Activated naive CD4-positive, alpha-beta T cell (primary cell): ENCODE measurements at places on chromosomes 2 and 18.

GRCh38 chr2:41326851-41327250 is 721.0 kb upstream of the PKDCC start:
- no peak for DNase-seq

- DNase-seq = no peak
Observed at GRCh38 chr2:20538308-20539132, 91.6 kb downstream of the RHOB start.

DNA sequence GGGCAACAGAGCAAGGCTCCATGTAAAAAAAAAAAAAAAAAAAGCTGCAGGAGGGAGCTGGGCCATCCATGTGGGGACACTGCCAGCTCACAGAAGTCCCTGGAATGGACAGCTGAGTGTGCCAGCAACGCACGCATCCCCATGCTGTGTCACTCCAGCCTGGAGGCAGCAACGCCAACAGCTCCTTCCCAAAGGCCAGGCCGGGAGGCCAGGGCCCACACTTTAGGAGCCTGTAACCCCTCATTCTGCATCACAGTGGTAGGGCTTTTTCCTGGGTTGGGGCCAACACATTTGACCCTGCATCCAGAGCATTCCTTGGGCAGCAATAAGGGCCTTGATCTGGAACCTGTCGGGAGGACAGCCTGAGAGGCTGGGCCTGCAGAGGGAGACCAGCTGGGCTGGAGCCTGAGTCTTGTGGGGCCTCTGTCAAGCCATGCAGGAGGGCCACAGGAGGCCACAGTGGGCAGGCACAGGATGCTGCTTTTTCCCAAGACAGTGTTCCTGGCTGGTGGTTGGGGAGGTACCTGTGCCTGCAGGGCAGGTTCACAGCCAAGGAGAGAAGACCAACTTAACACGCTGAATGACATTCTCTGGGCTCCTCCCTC is 16.8 kb upstream of the KCNK3 start:
- DNase-seq = no peak

DNA sequence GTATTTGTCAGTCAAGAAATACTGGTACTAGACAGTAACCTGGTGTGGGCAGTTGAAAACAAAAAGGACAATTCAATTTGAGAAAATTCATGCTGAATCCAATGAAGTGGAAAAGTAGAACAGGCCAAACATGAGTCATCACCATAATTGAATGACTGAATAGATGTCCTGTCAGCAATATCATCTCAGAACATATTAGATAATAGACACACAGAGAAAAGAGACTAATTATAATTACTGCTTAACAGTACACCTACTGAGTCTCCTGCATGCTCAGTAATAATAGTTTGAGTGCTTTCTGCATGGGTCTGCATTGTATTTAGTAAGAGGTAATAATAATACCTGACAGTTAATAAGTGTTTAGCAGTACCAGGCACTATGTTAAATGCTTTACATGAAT is 138.6 kb upstream of the ZC3H15 start:
- no peak for DNase-seq
